ENCODE measurements at places on chromosomes 12 and 14.

DNA sequence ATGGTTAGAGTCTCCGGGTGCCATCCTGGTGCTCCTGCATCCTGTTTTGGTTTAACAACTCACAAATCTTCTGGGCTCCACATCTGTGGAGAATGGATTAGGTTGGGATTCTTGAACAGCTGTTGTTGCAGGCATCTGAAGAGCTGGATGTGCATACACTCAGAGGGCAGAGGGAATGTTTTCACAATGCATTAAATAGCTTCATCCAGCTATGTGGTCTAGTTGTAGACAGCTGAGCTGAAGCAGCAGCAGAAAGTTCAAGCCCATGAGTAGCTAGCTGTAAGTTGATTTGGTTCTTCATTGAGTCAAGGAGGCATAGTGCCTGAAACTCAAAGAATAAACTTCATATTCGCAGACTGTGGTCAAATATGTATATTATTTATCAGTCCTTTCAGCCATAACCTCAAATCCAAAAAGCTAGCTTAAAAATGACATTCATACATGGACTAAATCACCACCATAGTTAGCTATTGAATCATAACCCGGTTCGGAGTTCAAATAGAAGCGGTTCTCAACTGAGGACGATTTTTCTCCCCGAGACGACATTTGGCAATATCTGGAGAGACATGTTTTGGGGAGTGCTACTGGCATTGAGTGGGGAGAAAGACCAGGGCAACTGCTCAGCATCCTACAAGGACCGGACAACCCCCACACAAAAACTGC is 858 bp upstream of the ANKRD13A start:
- DNase-seq = no peak

DNA sequence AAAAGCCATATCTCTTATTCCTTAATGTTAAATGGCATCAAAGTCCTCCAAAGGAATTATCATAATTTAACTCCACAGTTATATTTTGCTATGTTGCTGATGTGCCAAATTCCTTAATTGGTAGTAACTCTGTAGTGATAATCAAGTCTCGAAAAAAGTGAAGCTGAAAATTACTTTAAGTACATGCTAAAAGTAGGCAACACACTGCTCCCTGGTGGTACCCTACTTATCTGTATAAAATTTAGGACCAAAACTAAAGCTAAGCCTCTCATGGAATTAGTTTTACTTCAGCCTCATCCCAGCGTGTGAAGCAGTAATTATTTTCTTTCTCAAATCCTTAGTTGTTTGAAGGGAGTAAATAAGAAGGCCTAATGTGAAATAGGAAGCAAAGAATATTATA is 132.8 kb downstream of the TTLL5 start:
- DNase-seq = no peak

DNA sequence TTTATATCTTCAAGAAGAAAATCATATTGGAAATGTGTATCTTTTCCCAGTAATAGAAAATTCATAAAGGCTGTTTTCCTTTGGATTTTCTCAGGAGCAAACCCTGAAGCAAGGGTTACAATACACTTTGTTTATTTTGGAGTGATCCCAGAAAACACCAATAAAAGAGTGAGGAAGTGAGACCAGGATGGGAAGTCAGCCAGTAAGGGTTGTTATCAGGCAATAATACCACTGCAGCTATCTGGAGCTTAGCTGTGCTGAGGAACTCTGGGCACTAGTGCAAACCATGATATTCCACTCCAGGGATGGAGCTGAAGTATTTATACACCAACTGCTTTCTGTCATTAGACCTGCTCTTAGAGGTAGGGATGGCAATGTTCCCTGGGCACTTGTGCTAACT is 1002.3 kb downstream of the FLRT2 start:
- DNase-seq = no peak

GRCh38 chr12:21894792-21895595 is 46.2 kb downstream of the ABCC9 start:
- no peak for DNase-seq

DNA sequence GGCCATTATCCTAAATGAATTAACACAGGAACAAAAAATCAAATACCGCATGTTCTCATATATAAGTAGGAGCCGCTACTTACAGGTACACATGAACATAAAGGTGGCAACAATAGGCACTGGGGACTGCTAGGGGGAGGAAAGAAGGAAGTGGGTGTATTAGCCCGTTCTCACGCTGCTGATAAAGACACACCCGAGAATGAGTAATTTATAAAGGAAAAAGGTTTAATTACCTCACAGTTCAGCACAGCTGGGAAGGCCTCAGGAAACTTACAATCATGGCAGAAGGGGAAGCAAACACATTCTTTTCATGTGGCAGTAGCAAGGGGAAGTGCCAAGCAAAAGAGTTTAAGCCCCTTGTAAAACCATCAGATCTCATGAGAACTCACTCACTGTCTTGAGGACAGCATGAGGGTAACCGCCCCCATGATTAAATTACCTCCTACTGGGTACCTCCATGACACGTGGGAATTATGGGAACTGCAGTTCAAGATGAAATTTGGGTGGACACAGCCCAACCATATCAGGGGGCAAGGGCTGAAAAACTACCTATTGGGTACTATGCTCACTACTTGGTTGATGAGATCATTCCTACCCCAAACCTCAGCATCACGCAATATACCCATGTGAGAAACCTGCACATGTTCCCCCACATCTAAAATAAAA is 16.4 kb upstream of the MIA2 start:
- DNase-seq = no peak

DNA sequence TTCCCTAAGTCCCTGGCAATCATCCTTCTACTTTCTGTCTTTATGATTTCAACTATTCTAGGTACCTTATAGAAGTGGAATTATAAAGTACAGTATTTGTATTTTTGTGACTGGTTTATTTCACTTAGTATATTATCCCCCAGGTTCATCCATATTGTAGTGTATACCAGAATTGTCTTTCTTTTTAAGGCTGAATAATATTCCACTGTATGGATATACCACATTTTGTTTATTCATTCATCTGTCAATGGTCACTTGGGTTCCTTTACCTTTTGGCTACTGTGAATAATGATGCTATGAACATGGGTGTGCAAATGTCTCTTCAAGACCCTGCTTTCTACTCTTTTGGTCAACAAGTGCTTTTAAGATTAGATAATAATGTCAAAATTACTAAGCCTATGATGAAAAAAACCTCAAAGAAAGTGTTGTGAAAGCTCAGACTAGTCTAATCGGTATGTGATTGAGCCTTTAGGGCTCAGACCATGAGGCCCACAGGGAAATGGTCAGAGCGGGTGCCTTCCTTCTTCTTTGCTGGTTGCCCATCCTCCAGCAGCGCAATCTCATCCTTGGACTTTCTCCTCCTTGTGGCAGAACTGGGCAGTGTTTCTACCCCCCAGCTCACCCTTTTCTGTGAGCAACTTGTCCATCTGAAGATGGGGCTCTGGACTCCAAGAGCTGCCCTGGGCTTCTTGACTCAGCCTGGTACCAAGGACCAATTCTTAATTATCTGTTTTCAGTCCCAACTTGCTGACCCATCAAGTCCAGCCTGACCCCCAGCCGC is 105.4 kb downstream of the TTC8 start:
- no peak for DNase-seq

DNA sequence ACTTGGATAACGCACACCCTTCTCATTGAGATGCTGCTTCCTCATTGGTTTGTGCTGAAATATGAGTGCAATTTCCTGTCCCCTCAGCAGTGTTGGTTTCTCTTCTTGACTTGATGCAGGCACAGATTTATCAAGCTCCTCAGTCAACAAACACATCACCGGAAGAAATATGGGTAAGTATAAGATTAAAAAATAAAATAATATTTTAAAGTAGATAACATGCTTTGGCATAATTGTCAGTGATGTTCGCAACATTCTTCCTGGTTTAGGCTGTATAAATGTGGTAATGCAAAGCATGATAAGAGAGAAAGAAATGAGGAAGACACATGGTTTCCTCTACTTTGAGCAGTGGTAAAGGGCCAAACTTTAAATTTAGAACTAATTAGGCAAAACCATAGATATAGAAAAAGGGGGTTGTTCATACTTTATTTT is at the start of gene GPR65:
GPR65 (plus strand) TSS at position 86 of the 432 bp plus-strand sequence. CDS start 5,713 bp downstream, outside the sequence.
- no peak for DNase-seq
